B cell (primary cell): ENCODE measurements at places on chromosomes 7 and 10. TPM values are rescaled to one million over a fixed set of nuclear protein-coding genes. Genes with fewer than 3 reads are reported as not detected.

- DNase-seq, result no peak
Observed at GRCh38 chr10:121167534-121168243, 316.5 kb downstream of the WDR11 start.

GRCh38 chr7:112052498-112052897, 153.7 kb downstream of the DOCK4 start:
- no peak for DNase-seq

- DNase-seq, result no peak
Observed at GRCh38 chr7:13920053-13920697, 69.3 kb downstream of the ETV1 start.

GRCh38 chr7:29285444-29285793, 90.8 kb downstream of the CHN2 start:
- no peak for DNase-seq

DNA sequence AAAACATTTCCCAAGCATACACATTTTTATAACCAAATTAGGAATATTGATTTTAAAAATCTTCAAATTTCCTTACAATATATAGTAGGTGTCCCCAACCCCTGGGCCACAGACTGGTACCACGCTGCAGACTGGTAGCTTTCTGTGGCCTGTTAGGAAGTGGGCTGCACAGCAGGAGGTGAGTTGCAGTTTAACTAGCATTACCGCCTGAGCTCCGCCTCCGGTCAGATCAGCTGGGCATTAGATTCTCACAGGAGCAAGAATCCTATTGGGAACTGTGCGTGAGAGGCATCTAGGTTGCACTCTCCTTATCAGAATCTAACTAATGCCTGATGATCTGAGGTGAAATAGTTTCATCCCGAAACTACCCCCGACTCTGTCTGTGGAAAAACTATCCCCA, 62.1 kb downstream of the ZWINT start:
- no peak for DNase-seq

DNA sequence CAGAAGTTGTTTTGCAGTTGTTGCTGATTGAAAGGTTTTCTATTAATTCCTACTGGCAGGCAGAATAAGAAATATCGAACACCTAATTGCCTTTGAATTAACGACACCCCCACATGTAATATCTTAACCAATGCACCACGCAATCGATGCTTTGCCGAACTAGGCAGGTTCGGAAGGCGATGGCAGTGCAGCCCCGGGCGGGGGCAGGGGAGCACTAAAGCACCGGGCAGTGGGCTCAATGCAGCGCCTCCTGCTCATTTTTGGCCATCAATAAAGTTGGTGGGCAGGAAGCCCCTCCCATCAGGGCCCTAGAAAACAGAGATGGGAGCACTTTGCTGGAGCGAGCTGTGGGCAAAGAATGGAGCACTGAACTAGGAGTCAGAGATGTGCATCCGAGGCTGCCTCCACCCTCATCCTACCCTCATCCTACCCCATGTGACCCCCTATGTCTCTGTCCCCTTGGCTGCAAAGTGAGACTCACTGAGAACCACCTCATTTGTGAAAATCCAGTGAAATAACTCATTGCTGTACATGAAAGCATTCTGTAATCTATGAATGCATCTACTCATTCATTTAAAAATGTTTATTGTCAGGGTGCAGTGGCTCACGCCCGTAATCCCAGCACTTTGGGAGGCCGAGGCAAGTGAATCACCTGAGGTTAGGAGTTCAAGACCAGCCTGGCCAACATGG, 19.6 kb upstream of the CHST15 start:
- DNase-seq, result no peak

The SPDYE8 gene
- polyA plus RNA-seq, result not detected in 2 replicates

DNA sequence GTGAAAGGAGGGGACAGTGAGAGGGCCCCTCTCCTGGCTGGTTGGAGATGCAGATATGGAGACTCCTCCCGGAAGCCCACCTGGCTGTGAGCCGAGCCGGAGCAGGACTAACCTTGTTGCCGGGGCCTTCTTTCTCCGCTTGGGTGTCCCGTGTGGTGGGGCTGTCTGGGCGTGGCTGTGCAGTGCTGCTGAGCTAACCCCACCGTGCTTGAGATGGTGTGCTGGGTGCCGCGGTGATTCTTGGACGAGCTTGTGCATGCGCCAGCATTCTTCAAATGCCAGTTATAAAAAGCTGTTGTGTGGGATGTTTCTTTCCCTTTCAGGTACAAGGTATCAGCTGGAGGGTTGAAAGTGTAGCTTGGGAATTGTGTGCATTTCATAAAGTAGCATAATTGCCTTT, 48.8 kb downstream of the DAGLB start:
- DNase-seq, result no peak

The CYP3A4 gene
- polyA plus RNA-seq, result not detected in 2 replicates

- DNase-seq, result no peak
Observed at GRCh38 chr7:102454468-102454867, 10.2 kb downstream of the ALKBH4 start.

- DNase-seq, result no peak
Observed at GRCh38 chr7:139131-139530, 53.2 kb upstream of the FAM20C start.

GRCh38 chr10:123966896-123967231, 75.3 kb upstream of the CPXM2 start:
- DNase-seq, result no peak

DNA sequence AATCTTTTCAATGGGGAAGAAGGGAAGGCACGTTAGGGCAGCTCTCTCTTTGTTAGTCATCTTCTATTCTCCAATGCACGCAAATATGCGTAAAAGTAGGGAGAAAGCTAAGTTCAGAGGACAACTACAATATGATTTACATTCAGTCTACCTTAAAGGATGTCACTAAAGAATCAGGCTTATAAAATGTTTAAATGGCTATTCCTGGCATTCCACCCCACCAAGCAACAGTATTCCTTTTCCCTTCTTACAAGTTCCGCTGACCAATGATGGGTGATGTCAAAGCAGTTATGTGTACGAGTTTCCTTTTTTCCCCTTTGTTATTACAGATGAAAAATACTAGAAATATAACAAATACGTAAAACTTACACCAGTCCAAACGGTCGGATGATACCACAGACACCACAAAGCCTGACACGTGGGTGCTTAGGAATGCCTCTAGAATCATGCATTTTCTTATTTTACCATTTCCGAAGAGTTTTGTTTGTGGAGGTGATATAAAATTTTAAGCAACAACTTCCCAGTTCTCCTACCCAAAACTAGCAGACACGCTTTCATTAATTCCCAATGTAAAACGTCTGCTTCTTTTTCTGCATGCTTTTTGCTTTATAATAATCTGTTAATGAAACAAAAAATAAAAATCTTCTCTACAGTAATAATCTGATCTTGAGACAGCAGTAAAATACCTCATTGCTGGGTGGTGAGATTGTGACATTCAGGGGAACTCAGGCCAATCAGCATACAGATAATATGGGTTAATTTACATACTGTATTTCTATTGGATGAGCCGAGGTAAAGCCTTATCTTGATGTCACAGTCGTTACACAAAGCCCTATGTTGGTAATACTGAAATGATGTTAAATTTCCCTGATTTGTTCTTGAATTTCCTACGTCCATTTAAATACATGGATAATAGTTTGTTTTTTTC, 708 bp upstream of the GPR85 start:
- no peak for DNase-seq

DNA sequence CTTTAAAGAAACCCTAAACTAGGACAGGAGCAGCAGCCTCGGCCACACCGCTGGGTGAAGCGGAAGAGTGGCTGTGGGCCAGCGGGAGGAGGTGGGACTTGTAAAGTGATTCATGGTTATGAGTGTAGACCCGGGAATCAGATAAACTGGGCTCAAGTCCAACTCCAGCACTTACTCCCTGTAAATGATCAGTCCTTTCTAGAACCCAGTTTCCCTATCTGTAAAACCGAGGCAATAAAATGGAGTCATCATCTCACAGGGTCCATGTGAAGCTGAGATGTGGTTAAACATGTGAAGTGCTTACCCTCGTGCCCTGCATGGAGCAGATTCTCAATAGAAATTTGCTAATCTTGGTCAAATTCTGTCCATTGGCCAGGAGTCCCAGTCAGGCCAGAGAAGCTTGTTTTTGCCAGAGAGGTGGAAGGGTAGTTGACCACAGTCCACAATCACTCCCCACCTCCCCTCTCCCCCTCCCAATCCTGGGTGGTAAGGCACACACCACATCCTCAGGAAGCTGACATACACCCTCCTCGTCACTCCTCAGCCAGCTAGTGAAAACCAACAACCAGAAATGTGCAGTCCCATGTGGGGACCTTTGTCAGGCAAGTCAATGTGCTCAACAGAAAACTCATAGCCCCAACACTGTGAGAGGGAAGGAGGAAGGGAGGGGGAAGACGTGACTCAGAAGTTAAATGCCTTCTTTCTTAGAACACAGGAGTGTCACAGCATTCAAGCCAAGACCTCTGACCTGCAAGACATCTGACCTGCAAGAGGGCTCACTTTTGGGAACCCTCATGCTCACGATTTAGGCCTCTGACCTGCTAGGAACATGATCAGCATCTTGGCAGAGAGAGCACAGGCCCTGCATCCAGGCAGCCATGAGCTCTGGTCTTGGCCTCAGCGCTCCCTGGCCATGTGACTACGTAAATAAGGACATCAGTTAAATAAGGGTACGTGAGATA, 145.1 kb downstream of the PLXNA4 start:
- no peak for DNase-seq

The SFRP5 gene
- not detected in 2 replicates for polyA plus RNA-seq

The CDNF gene
- polyA plus RNA-seq, result 1.8 and 2.1 TPM in 2 replicates

The ELMO1 gene
- 44.7 and 77.9 TPM in 2 replicates for polyA plus RNA-seq

GRCh38 chr7:144622745-144623144, 213.1 kb downstream of the TPK1 start:
- no peak for DNase-seq

The HOXA3 gene
- polyA plus RNA-seq, result 0.07 TPM in 1 of 2 replicates, not detected in the other

GRCh38 chr7:78179827-78180477, 381.4 kb downstream of the PHTF2 start:
- no peak for DNase-seq

- DNase-seq, result no peak
Observed at GRCh38 chr10:21194510-21194993, 297.4 kb upstream of the NEBL start.

GRCh38 chr10:128018236-128018635, 108.0 kb downstream of the MKI67 start:
- DNase-seq, result no peak

The LIPF gene
- polyA plus RNA-seq, result not detected in 2 replicates

The ASB4 gene
- polyA plus RNA-seq, result not detected in 2 replicates

- peak; percentile 47 for DNase-seq
Observed at GRCh38 chr10:48748573-48748972, 63.9 kb downstream of the WDFY4 start.

GRCh38 chr7:12369756-12370155, 33.9 kb downstream of the VWDE start:
- DNase-seq, result no peak

- DNase-seq, result no peak
Observed at GRCh38 chr10:9205558-9205957, 1151.1 kb downstream of the GATA3 start.

DNA sequence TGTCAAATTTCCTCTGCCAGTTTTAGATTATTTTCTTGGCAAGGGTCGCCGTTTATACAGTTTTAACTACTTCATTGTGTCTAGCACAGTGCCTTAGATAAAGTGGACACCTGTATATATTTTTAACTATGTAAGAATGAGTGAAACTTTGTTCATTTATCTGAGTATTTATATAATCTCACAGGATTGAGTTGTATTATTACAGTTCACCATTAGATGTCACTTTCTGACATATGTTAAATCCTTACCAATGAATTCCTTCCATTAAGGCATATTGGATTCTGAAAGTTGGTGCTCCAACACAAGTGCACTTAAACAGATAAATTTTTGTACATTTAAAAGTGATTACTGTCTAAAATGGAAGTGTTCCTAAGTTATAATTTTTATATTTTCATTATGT, 43.0 kb downstream of the ZMYND11 start:
- peak; percentile 26 for DNase-seq

- DNase-seq, result no peak
Observed at GRCh38 chr7:134692344-134692705, 45.7 kb downstream of the BPGM start.

DNA sequence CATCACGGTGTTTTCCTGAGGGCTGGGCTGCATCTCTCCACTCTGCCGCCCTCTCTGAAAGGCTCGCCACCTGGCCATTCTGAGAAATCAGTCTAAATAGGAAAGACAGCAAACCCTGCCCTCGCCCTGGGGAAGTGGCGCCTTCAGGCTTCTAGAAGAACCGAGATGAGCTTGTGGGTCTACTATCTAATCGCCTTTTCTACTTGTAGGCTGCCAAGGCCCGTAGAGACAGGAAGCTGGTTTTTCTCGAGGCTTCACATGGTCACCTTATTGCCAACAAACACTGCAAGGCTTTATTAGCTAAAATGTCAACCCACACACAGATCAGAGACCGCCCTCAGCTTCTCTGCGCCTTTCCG, 21.4 kb downstream of the LAT2 start:
- DNase-seq, result peak; percentile 92

The CALHM3 gene
- polyA plus RNA-seq, result not detected in 2 replicates

The VGF gene
- 0.10 TPM in 2 replicates for polyA plus RNA-seq

- no peak for DNase-seq
Observed at GRCh38 chr7:131802195-131802864, 245.9 kb upstream of the PODXL start.

GRCh38 chr7:36638586-36639263, 85.6 kb downstream of the AOAH start:
- DNase-seq, result no peak

The TRIM50 gene
- polyA plus RNA-seq, result not detected in 2 replicates

The SNX13 gene
- 6.5 and 11.0 TPM in 2 replicates for polyA plus RNA-seq

DNA sequence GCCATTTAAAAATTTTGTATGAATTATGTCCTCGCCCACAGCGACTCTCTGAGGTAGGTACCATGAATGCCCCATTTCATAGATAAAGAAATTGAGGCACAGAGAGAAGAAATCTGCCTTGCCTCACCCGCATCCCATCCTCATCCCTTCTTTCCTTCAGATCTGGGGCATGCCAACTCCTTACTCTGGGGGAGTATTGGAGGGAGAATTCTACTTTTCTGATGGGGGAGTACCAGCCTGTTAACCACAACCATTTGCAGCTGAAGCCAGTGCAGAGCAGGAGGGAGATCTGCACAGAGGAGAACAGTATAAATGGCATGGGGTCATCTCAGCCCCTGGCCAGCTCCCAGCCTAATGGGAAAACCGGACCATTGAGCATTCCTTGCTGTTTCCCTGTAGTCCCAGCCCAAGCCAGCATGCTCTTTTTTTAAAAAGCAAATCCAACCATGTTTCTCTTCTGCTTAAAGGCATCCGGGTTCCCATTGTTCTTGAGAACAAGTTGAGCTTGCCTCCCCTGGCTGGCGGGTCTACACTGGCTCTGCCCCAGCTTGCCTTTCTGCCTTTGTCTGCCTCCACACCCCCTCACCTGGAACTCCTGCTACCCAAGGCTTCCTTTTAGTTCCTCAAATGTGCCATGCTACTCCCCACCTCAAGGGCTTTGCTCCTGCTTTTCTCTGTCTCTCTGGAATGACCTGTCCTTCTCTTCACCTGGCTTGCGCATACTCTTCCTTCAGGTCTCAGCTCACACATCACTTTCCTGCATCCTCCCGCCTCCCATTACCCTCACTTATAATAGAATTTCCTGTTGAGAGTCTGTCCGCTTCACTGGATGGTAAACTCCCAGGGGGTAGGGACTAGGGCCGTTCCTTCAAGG, 8.8 kb upstream of the ZNF503 start:
- DNase-seq, result no peak

DNA sequence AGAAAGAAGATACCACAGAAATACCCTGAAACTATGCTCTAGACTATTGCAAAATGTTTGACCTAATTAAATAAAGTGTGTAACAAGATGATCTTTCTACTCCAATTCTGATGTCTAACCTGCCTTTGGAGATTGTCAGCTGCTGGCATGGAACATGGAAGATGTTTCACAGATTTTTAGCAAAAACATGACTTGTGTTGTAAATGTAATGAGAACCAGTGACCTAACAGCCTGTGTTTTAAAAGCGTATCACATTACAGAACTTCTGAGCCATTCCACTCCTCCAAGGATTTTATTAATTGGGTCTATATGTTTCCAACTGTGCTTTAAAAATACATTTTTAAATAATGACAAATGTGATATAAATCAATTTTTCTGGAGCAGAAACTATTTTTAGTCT, 526.3 kb upstream of the SEMA3D start:
- DNase-seq, result no peak
